ENCODE measurements at places on chromosomes 11 and 22. TPM values are rescaled to one million over a fixed set of nuclear protein-coding genes. Genes with fewer than 3 reads are reported as not detected.
A peak's percentile ranks its signal among the peaks of the same experiment; 100 is the strongest.

The MRPL23 gene
- total RNA-seq: 123 TPM

The C11orf42 gene
- total RNA-seq: not detected

The CPT1A gene
- total RNA-seq: 153 TPM

The TIMM10B gene
- total RNA-seq: 63.8 TPM

DNA sequence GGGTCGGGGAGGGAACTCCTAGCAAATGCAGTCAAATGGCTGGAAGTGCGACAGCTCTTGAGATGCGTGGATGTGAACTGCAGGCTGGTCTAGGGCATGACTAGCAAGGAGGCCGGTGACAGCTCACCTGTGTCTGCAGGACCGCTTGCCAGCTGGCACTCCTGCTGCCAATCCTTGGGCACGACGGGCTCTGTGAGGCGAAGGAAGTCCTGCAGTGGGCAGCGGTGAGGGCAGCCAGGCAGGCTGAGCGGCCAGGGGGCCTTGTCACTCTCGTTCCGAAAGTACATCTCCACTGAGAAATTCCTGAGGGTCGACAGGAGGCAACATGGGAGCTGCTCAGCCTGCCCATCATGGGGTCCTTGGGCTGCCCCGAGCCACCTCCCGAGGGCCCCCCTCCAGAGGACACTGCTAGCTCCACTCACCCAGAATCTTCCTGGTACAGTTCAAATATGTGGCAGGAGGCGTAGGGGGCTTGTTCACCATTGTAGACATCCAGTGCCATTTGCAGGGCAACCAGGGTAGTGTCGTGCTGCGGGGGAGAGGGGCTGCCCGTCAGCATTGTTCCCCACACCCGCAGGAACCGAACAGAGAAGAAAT, 5.9 kb downstream of the ACP2 start:
- H3K36me3 ChIP-seq: no peaks in the 10 kb centered on the region
- peaks cover 6% of the 10 kb centered on the region for H3K4me1 ChIP-seq
- H3K4me3 ChIP-seq: no peak overlapping the region
- no peak overlapping the region for H3K27ac ChIP-seq
- DNase-seq: no peak

- H3K4me1 ChIP-seq: no peaks in the 10 kb centered on the region
- no peak overlapping the region for H3K4me3 ChIP-seq
- no peak overlapping the region for H3K27ac ChIP-seq
- H3K36me3 ChIP-seq: peaks cover 5% of the 10 kb centered on the region
These were observed 85.3 kb upstream of the HORMAD2 start for GRCh38 chr22:29994943-29995342.

GRCh38 chr11:105024394-105024793, 1.4 kb upstream of the CASP5 start:
- no peak overlapping the region for H3K27ac ChIP-seq
- H3K4me3 ChIP-seq: no peak overlapping the region
- H3K27me3 ChIP-seq: no peaks in the 10 kb centered on the region
- H3K4me1 ChIP-seq: no peaks in the 10 kb centered on the region
- no peaks in the 10 kb centered on the region for H3K36me3 ChIP-seq

DNA sequence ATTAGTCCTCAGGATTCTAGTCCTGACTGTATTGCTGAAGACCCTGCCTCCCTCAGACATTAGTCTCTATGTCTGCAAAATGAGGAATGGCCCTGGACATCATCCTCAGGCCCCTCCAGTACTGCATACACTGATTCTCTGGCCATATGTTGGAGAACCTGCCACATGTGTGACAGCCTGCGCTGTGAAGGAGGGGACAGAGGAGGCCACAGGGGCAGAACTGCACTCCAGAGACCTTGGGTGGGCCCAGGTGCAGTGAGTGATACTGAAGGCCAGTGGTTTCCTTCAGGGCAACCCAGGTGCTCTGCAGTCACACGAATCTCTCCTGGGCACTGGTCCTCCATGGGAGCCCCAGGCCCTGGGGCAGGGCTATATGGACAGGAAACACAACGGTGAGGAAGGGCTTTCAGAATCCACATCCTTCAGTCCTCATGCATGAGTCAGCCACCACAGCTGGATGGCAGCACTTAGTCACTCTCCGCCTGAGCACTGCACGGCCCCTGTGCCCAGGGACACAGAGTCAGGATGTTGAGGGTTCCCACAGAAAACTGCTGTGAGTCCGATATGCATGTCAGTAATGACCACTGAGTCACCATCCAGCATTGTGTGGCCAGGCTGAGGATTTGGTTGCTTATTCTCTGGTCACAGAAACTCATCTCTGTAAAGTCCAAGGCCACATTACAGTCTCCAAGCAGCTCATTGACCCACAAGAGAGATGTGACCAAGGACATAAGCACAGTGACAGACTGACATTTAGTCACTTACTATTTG, 39.7 kb downstream of the ME3 start:
- H3K27me3 ChIP-seq: no peaks in the 10 kb centered on the region
- H3K36me3 ChIP-seq: no peaks in the 10 kb centered on the region
- no peak overlapping the region for H3K4me3 ChIP-seq
- DNase-seq: peak; percentile 98
- H3K4me1 ChIP-seq: peaks cover 45% of the 10 kb centered on the region

DNA sequence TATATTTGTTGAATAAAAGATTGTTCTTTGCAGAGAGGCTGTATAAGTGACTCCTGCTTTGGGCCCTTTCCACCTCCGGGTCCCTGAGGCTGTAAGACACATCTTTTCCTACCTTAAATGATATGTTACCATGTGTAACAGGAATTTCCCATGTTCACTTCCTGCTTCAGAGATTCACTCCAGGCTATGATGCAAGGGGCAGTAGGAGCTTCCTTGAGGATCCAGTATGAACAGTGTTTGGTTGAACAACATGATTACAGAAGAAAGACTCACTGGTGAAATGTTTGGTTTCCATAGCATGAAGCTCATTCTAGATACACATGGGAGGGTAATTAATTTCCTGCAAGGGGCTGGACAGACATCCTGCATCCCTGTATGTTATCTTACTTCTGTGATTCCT, 25.6 kb upstream of the ZDHHC13 start:
- H3K36me3 ChIP-seq: no peaks in the 10 kb centered on the region
- H3K27me3 ChIP-seq: peaks cover 17% of the 10 kb centered on the region
- no peak overlapping the region for H3K4me3 ChIP-seq
- H3K4me1 ChIP-seq: no peaks in the 10 kb centered on the region

DNA sequence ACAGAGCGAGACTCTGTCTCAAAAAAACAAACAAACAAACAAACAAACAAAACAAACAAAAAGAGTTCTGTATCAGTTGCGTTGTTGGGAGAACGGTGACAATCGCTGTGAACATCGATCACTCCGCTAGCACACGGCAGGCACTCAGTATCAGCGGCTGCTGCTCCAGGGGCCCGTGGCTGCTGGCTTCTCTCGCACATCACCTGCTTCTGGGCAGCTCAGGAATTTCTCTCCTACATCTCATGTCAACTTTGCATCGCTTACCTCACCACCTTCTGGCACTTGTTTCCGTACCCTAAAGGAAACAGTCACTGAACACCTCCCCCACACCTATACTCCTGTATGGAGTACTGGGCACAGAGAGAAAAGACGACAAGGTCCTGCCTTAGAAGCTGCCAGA, 70.3 kb upstream of the WNT7B start:
- no peak for DNase-seq
- H3K4me3 ChIP-seq: no peak overlapping the region

DNA sequence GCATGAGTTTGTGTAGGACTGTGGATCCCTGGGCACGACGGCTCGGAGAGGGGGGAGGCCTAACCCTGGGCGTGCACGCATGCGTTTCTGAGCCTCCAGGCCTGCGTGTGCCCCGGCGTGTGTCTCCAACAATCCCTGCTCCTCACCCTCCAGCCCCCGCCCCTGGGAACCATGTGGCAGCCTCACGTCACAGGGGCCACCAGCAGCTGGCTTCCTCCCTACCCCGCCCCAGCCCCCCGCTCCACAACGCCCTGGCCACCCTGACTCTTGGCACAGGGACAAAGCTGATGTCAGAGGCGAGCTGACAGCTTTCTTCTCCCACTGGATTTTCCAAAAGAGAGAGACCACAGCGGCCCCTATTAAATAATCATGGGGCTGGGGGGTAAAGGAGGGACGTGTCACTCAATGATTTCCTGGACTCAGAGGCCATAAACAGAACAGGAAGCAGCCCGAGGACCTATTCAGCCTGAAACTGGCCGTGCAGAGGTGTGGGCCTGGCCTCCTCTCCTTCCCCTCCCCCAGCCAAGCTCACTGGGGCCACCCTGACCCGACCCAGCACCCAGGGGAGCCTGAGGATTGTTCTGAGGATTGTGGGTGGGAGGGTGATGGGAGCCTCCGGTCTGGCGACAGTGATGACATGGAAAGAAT, 6.8 kb upstream of the LIF start:
- no peaks in the 10 kb centered on the region for H3K36me3 ChIP-seq
- peak overlapping the region; percentile 98 for H3K27ac ChIP-seq
- peak overlapping the region; percentile 80 for H3K4me3 ChIP-seq
- no peak for DNase-seq

DNA sequence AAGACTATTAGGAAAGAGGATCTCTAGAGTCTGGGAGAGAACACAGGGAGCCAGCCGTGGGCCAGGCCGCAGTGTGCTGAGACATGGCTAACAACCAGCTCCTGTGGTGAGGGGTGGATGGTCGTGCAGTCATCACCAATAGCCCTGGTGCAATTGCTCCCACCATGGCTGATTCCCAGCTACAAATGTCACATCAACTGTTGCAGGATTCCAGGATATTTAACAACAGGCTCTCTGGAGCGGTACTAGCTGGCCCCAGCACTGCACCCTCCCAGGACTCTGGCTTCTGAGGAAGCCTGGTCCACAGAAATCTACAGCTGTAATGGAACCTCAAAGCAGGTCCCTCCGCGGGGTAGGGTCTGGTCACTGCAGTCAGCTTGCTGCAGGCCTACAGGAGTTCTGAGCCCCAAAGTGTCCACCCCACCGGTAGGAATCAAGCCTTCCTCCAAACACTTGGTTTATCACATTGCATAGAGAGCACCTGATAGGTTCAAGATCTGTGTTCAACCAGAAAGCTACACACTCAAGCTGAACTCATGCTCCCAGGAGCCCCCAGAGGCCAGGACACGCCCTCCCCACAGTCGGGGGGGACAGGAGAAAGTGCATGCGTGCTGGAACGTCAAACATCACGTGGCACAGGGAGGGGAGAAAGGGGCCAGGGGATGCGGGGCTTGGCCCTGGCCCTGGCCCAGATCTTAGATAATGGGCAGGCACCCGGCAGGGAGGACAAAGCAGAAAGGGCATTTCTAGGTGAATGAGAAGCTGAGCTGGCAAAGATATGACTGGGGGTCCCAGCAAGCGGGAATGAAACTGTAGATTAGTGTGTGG, 609.0 kb downstream of the TBC1D22A start:
- no peaks in the 10 kb centered on the region for H3K4me1 ChIP-seq
- no peak overlapping the region for H3K27ac ChIP-seq
- H3K4me3 ChIP-seq: no peak overlapping the region
- no peaks in the 10 kb centered on the region for H3K36me3 ChIP-seq

DNA sequence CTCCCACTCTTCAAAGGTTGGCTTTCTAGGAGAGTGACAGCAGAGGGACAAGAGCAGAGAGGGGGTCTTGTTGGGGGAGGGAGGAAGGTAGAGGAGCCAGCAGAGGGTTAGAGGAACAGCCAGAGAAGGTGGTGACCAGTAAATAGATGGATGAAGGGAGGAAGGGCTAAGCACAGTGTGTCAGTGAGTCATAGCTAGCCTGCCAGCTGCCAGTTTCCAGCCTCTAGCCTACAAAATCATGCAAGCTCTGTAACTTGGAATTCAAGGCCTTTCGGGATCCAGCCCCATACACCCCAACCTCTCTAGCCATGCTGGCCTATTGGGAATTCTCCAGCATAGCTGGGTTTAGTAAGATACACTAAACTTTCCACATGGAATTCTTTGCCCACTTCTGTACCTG, 147.4 kb upstream of the TEAD1 start:
- H3K27ac ChIP-seq: no peak overlapping the region
- H3K36me3 ChIP-seq: no peaks in the 10 kb centered on the region
- no peak overlapping the region for H3K4me3 ChIP-seq
- no peak for DNase-seq
- H3K4me1 ChIP-seq: no peaks in the 10 kb centered on the region

GRCh38 chr11:27418356-27418755, 54.2 kb downstream of the LGR4 start:
- peaks cover 59% of the 10 kb centered on the region for H3K4me1 ChIP-seq
- H3K27ac ChIP-seq: no peak overlapping the region
- H3K27me3 ChIP-seq: no peaks in the 10 kb centered on the region
- no peak for DNase-seq
